Stimulated activated naive CD8-positive, alpha-beta T cell treated with anti-CD3 and anti-CD28 coated beads, Interleukin-15, Interleukin-2, amounts not matched to agents 100 U/mL and 50 U/mL, for 24 hours (primary cell): ENCODE measurements at places on chromosomes 5 and 9.
A peak's percentile ranks its signal among the peaks of the same experiment; 100 is the strongest.

GRCh38 chr9:16449076-16449730, 421.3 kb downstream of the BNC2 start:
- no peak for DNase-seq

GRCh38 chr9:38079461-38080031, 10.5 kb upstream of the SHB start:
- no peak for DNase-seq

DNA sequence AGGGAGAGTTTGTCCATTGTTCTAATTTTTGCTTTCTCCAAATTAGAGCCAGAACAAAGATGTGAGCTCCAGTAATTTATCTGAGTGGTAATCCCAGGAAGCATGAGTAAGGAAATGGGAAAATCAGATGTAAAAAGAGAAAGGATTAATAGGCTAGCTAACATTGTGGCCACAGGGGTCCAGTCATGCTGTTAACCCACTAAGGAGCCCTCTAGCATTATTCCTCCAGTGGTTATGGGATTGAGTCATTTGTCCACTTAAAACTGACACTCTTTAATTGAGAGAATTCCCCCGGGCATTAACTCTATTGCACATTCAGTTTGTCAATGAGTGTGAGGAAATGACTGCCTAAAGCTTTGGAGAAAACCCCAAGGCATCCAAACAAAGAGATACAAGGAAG, 700.3 kb upstream of the TYRP1 start:
- DNase-seq, result no peak

DNA sequence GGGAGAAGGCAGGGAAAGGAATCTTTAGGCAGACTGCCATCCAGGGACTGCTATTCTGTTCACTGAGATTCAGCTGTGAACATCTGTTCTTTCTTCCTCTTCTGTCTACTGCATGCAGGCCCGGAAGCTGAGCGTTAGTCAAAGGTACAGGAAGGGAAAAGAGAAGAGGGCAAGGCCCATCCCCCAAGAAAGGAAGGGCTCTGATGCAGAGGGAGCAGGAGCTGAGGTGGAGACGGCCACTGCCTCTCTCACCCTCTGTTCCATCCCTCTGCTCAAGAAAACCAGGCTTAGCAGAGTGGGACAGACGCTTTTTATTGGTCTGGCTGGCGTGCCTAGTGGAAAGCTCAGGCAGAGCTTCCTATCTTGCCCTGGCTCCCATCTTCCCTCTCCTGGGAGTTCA, 57.6 kb downstream of the PFDN1 start:
- DNase-seq, result no peak

GRCh38 chr9:994005-994404, 17.6 kb downstream of the DMRT3 start:
- no peak for DNase-seq

DNA sequence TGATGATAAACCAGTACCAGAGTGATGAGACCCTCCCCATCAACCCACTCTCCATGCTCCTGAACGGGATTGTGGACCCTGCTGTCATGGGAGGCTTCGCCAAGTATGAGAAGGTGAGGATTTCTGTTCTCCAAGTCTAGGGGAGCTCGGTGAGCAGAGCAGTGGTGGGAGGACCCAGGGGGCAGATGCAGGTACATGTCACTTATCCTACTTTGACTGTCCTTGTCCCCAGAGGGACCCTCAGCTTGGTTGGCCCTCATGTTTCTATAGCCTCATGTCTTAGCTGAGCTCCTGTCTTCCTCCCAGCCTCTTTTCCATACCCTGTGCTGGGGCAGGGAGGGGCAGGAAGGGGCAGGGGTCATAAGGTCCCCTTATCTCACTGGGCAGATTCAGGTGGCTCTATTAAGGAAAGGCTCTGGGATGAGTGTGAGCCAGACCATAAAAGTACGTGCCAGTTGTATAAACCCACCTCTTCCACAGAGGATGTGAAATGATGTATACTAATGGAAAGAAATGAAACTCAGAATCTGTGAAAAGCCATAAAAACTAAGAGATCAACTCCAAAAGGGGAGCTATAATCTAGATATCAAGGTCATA, 38.0 kb upstream of the FOXI1 start:
- no peak for DNase-seq

- no peak for DNase-seq
Observed at GRCh38 chr9:16535555-16535954, 334.9 kb downstream of the BNC2 start.

DNA sequence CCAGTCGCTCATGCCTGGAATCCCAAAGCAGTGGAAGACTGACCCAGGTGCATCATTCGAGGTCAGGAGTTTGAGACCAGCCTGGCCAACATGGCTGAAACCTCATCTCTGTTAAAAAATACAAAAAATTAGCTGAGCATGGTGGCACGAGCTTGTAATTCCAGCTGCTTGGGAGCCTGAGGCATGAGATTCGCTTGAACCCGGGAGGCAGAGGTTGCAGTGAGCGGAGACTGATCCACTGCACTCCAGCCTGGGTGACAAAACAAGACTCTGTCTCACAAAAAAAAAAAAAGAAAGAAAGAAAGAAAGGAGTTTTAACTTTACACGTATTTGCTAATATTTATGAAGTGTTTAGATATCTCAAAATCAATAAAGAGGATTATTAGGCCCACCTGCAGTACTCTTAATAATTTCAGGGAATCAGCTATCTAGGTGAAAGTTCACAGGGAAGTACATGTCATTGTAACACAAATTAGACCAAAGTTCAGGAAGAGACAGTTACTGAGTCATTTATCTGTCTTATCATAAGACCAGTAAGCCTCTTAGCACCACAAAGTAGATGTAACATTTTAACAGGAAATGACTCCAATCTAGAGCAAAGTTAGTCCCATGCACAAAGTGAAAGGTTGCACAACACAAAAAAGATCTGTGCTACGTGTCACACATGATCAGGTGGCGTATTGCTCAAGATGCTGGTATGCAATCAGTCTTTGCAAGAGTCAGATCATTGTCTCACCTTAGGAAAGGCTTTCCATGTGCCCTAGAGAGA, 34.1 kb upstream of the PLIN2 start:
- peak; percentile 55 for DNase-seq

GRCh38 chr5:176570044-176570443, 20.9 kb downstream of the CDHR2 start:
- no peak for DNase-seq

DNA sequence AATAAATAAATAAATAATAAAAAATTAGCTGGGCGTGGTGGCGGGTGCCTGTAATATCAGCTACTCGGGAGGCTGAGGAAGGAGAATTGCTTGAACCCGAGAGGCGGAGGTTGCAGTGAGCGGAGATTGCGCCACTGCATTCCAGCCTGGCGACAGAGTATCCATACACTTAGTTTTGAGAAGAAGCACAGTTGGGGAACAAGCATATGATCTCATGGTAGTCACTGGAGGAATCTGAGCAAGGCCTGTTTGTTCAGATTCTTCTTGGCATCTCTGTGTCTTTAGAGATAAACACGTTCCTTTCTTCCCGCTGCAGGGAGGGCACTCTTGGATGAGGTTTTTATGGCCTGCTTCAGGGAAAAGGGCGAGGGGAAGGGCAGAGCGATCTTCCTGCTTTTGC, 15.6 kb upstream of the DENND1A start:
- no peak for DNase-seq

DNA sequence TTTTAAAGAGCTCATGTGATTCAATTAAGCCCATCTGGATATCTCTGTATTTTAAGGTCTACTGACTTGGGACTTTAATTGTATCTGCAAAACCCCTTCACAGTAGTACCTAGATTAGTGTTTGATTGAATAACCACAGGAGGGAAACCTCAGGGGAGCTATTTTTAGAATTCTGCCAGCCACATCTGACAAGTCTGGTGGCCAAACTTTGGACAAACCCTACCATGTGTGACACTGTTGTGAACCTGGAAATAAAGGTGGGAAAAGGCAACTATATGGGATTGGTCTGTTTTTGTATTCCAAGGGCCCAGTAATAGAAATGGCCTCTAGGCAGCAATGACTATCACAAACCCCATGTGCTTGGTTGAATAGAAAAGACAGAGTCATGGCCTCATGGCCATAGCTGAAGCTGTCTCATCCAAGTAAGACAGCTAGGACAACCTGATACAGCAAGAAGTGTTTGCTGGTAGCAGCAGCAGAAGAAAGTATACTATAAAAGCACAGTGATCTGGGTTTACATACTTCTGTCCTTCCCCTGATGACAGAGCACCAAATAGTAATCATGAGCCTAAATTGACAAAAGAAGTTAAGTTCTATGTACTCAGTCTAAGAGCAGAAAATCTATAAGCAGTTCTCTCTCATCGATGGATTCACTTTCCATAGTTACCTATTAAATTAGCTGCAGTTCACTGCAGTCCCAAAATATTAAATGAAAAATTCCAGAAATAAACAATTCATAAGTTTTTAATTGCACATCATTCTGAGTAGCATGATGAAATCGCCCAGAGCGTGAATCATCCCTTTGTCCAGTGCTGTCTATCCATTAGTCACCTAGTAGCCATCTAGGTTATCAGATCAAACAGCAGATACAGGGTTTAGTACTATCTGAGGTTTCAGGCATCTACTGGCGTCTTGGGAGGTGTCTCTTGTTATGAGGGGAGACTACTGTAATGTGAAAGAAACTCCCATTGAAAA, 189.8 kb downstream of the ARHGAP26 start:
- no peak for DNase-seq

DNA sequence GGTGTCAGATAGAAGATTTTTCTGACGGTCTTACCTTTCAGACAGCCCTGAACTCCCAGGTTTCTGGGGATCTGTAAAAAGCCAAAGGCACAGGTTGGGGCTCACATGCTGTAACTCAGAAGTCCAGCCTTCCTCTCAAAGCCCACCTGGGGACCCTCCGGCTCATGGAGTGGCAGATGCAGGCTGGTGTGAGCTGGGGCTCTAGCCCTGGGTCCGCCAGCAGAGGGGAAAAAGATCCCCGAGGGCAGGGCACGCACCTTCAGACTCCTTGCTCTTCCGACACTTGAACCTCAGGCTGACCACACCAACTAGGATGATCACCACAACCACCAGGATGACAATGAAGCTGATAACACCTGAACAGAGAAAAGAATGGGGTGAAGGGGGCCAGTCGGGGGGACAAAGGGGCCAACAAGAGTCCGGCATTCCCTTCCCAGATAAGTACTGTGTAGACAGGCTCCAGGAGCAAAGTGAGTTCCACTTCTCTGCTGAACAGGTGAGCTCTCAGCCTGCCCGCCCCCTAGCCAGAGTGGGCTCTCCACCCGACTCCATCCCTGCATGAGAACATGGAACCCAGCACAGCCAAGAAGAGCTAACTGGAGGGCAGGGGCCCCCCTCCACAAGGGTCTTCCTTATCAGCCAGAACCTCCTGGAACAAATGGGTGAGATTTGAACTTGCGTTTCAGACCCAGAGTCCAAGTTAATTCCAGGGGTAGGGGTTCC, 7.8 kb downstream of the ECSCR start:
- no peak for DNase-seq

GRCh38 chr9:33116860-33117259, 40.4 kb upstream of the SMU1 start:
- DNase-seq, result no peak

DNA sequence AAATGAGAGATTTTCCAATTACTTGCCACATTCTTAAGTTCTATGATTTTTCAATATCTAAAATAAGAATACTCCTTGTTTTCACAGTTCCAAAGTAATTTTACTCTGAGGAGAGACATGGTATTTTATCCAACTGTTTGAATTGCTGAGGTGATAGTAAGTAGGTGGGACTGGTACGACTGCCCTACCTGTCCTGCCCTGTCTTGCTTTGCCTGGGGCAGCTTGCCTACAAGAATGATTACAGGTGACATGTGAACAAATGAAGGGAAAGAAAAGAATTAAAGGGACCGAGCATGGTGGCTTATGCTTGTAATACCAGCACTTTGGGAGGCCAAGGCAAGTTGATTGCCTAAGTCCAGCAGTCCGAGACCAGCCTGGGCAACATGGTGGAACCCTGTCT, 41.6 kb upstream of the HMGCS1 start:
- DNase-seq, result no peak

DNA sequence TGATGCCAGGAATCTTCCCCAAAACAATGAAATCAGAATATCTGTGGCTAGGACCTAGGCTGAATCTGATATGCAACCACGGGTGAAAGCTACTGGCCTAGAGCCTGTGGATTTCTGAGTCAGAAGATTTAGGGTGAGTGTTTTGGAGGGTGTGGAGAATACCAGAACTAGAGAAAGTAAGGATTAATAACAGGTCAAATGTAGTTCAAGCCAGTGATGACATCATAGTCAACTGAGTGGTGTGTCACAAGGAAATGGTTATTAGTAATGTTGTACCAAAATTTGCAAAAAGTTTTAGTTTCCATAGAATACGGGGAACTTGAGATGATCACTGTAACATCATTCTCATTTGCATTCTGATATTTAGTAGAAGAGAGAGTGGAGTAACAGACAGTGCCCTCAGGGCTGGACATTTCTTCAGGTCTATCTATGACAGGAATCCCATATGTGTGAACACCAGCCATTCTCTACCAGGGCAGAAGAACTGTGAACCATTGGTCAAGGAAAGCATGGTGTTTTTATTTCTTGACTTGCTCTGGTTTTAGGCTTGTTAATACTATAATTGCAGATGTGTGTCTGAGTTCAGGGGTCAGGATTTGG, 3.7 kb downstream of the GALNT12 start:
- DNase-seq, result no peak

GRCh38 chr5:131384616-131385214, 120.9 kb downstream of the CDC42SE2 start:
- no peak for DNase-seq

- no peak for DNase-seq
Observed at GRCh38 chr9:88015606-88016005, 41.3 kb upstream of the CDK20 start.

- DNase-seq, result no peak
Observed at GRCh38 chr5:143543358-143544255, 140.1 kb upstream of the NR3C1 start.

GRCh38 chr9:132663117-132663516, 6.7 kb downstream of the DDX31 start:
- no peak for DNase-seq

- no peak for DNase-seq
Observed at GRCh38 chr5:61816146-61816545, 484.1 kb downstream of the ZSWIM6 start.

GRCh38 chr9:83166372-83166771, 103.4 kb upstream of the RASEF start:
- DNase-seq, result no peak

DNA sequence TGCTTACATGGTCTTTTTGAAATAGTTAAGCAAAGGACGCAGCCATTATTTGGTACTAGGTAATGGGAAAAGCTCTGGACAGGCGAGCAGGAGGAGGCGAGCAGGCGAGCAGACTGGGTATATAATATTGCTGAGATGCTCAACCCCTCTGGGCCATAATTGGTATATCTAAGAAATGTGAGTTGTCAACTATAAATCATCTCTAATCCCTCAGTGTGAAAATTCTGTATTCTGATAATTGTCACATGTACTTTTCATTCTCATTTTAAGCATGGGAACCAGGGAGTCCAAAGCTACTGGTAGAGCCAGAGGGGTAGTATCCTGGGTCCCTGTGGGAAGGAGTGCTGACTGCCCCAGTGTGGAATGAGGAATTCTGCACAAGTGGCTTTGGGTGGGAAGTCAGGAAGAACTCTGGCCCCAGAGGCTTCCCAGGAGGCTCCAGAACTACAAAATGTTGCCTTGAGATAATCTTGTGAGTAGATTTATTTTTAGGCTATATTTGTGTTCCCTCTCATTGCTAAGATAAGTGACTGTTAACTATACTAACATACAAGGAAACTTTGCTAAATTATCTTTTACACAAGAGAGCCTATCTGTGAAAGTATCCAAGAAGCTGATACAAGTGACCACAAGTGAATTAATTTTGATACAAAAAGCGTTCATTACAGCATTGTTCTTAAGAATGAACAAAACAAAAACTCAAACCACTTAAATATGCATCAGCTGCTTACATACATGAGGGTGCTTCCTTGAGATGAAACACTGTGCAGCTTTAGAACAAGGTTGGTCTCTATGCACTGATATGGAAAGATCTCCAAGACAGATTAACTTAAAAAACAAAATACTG, 70.5 kb upstream of the TNFAIP8 start:
- no peak for DNase-seq
